ENCODE measurements at places on chromosomes 2 and 18.

GRCh38 chr2:38264396-38265221, 112.5 kb downstream of the ATL2 start:
- DNase-seq = peak; percentile 26

DNA sequence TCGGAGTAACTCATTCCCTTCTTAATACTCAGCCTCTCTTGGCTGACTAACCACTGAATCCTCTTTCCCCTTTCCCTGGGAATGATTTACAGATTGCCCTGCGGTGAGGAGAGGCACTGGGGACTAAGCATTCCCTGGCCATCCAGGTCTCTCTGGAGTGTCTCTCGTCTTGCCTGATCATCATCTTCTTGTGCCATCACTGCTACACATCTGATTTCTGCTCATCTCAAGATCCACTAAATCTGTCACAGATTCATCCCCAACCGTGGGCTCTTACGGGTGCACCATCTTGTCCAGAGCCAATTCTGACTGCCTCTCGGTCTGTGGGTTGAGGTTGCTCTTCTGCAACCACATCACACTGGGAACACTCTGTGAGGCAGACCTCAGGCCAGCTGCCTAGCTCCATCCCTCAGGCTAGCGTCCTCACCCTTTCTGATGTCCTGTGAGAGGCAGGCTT, 12.0 kb downstream of the SFTPB start:
- DNase-seq = no peak

DNA sequence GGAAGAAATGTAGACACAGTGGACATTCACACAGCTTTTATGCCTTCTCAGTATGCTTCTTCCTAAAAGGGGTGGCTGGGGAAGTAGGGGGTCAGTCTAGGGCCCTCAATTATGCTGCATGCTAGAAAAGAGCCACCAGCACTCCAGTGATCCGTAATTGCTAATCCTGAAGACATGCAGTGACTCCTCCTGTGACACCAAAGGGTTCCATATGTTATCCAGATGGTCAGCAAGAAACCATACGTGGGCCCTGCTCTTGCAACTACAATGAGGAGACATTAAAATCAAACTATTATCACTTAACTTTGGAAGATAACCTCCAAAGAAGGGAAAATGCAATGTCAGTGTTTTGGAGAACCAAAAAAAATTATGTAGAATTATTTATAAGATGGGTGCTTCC, 143.4 kb upstream of the LYPD1 start:
- DNase-seq = no peak

- DNase-seq = no peak
Observed at GRCh38 chr18:59871711-59872362, 28.0 kb upstream of the PMAIP1 start.

- DNase-seq = no peak
Observed at GRCh38 chr2:114661971-114662939, 219.8 kb downstream of the DPP10 start.

DNA sequence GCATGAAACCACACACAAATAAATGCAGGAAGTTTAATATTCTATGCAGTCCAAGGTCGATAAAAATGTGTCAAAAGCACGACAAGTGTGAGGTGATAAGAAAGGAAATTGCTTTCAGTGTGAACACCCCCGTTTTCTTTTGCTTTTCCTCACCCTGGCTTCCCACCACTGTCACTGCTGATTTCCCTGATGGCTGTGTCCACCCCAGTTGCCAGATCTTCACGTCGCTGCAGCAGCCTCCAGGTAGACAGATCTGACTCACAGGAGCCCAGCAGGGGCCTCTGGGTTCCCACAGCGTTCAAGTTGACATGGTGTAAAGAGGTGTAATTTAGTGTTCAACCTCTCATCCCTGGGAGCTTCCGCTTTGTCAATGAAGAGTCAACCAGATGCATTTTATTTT, 128.0 kb upstream of the TACR1 start:
- DNase-seq = no peak

- DNase-seq = no peak
Observed at GRCh38 chr2:74259733-74260132, 61.3 kb downstream of the MTHFD2 start.

DNA sequence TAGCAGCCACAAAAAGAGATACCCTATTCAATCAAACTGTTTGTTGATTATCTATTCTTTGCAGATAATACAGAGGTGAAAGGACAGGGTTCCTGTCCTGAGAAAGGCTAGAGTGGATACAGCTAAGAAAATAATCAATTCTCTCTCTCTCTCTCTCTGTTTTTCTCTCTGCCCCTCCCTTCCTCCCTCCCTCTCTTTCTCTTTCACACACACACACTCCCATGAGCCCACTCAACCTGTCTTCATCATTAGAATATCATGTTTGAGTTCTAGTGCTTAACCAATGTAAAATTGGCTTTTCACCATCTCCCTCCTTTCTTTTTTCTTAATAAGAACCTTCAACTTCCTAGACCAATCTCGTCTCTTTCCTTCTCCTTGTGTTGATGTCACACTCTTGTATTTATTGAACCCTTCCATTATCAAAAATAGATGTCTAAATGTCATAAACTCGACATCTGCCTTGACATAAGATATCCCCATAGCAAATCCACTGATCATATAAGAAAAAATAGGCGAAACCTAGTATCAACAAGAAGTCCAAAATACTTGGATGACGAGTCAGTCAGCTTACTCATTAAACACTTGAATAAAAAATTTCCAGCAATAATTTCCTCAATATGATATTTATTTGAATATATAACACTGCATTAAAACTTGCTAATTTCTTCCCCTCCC, 42.8 kb upstream of the CYTIP start:
- no peak for DNase-seq

GRCh38 chr2:237072067-237072931, 13.4 kb upstream of the COPS8 start:
- DNase-seq = peak; percentile 37

- no peak for DNase-seq
Observed at GRCh38 chr2:204948024-204948763, 402.9 kb downstream of the PARD3B start.

- DNase-seq = no peak
Observed at GRCh38 chr2:28869494-28870145, 489 bp downstream of the TRMT61B start.

GRCh38 chr2:174925046-174925784, 80.0 kb downstream of the CHN1 start:
- DNase-seq = no peak

- DNase-seq = no peak
Observed at GRCh38 chr18:73840319-73840945, 307.2 kb downstream of the FBXO15 start.

- DNase-seq = no peak
Observed at GRCh38 chr2:85148190-85148589, 15.0 kb downstream of the TCF7L1 start.

GRCh38 chr2:124913868-124914267, 888.8 kb downstream of the CNTNAP5 start:
- no peak for DNase-seq

DNA sequence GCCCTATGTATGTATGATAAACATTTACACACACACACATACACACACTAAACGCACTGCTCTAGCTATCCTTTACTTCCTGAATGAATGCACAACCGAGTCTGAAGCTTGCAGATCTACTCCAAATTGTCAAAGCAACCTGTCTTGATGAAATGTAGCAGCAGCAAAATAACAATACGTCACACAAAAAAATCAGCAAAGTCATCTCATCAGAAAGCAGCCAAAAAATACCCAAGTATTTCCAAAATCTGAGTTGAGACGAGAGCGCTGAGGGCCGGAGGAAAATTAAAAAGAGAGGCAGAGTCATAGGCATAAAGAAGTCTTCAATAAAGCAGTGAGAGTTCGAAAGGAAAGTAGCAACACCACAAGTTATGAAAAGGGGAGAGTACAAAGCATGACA, 67.7 kb downstream of the ZNF521 start:
- no peak for DNase-seq

GRCh38 chr2:199977984-199978415, 22.6 kb downstream of the MAIP1 start:
- peak; percentile 30 for DNase-seq

GRCh38 chr2:3079466-3079865, 298.2 kb downstream of the EIPR1 start:
- no peak for DNase-seq

- DNase-seq = no peak
Observed at GRCh38 chr18:80210312-80211083, 36.8 kb downstream of the PARD6G start.

GRCh38 chr18:23859466-23860336, 154.9 kb upstream of the TTC39C start:
- DNase-seq = no peak

DNA sequence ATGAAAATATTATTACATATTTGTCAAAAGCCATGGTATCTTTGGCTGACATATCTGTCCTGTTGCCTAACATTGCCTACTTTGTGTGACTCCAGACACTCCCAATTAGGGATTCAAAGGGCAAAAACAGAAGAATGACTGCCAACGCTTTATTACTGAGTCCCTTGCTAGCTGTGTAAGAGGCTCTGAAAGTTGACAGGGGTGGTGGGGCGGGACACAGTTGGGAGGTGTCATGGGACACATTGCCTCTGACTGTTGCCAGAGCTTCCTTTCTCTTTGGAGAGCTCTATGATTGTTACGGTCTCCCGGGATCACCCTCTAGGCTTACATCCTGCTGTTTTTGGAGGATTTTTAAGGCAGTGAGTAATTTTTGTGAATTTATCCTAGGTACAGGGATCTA, 249.6 kb upstream of the ACVR2A start:
- no peak for DNase-seq

GRCh38 chr18:60898111-60898510, 435.1 kb upstream of the CDH20 start:
- DNase-seq = no peak

DNA sequence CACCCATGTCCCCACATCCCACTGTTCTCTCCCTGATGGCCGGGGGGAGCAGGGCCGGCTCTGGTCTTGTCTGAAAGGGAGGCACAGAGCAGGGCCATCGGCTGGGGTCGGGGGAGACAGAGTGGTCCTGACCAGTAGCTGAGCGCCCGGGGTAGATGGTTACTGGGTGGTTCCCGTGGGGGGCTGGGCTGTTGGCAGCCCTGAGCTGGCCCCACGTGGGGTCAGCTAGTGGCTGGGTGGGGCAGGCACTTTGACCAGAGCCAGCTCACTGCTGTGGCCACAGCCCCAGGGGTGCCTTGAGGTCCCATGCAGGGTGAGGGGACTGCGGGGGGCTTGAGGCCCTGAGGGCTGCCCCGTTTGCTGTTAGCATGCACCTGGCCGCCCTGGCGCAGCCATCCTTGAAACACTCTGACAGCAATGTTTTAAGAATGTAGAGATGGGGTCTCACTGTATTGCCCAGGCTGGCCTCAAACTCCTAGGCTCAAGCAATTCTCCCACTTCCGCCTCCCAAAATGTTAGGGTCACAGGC, 12.3 kb upstream of the NEU4 start:
- DNase-seq = no peak

- DNase-seq = no peak
Observed at GRCh38 chr18:75112186-75113096, 96.5 kb downstream of the PTGR3 start.

- peak; percentile 81 for DNase-seq
Observed at GRCh38 chr2:241009601-241010530, 11.4 kb downstream of the SNED1 start.

DNA sequence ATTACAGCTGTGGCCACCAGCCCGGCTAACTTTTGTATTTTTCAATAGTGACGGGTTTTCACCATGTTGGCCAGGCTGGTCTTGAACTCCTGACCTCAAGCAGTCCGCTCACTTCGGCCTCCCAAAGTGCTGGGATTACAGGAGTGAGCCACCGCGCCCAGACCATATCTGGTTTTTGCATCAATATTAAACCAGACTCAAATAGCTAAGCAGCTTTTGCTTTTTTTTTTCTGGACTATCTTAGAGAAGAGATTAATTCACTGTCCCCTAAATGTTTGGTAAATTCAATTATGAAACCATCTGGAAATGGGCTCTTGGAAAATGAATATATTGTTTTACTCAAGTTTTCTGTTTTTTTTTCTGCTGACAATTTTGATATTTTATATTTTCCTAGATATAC, 183.7 kb downstream of the DOK6 start:
- no peak for DNase-seq

GRCh38 chr18:31558567-31558966, 33.1 kb upstream of the TTR start:
- DNase-seq = no peak

- no peak for DNase-seq
Observed at GRCh38 chr18:38883111-38883510, 1317.5 kb upstream of the CELF4 start.

GRCh38 chr2:238313289-238313990, 6.9 kb upstream of the TRAF3IP1 start:
- DNase-seq = no peak

GRCh38 chr2:46067501-46068305, 229.5 kb upstream of the EPAS1 start:
- peak; percentile 96 for DNase-seq

- DNase-seq = no peak
Observed at GRCh38 chr18:36441426-36442240, 144.1 kb downstream of the FHOD3 start.

DNA sequence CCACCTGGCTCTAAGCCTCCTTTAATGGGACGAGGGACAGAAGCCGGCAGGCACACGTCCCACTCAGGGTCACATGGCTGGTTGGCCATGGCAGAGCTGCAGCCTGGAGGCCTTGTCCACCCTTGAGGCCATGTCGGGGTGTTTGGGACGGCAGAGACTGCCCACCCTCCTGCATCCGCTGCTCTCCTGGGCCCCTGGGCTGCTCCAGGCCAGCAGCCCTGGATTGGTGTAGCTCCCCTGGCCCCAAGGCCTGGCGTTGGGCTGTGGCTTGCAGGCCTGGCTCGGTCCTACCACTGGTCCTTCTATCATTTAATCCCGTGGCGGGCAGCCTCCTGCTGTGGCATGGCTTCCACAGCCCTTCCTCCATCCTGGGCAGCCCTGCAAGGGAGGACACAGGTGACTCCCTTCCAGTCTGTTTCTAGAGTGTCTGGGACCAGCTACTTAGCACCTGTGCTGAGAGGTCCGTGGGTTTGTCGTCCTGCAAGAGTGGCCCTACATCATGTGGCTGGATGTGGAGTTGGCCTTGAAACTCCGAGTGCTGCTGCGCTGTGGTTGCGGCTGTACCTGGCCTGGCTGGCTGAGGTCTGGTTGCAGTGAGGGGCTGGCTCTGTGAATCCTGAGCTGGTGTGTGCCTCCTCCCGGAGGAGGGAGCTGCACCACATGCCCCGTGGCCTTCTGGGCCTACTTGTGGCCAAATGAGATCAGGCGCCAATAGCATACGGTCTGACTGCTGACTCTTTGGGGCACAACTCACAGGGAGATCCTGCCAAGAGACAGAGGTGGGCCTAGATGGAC, 67.3 kb downstream of the SH3RF3 start:
- DNase-seq = no peak

GRCh38 chr2:143819190-143819735, 690.0 kb downstream of the ARHGAP15 start:
- no peak for DNase-seq

GRCh38 chr2:189698020-189698887, 23.8 kb downstream of the ANKAR start:
- DNase-seq = no peak

DNA sequence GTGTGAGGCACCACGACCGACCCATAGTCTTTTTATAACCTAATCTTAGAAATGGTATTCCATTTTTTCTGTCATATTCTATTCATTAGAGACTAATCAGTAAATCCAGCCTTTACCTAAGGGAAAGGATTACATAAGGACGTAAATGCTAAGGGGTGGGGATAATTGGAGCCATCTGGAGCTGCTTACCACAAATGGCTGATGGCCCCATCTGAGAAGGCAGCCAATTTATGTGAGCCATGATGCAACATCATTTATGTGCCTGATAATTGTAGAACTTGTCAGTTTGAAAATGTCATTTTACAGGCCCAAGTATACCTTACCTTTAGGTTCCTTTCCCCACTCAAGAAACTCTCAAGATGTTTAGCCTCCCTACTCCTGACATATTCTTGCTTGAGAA, 44.0 kb downstream of the ARHGEF33 start:
- peak; percentile 54 for DNase-seq

- no peak for DNase-seq
Observed at GRCh38 chr2:86038291-86039081, 67.2 kb downstream of the POLR1A start.
